Activated CD8-positive, alpha-beta memory T cell treated with anti-CD3 and anti-CD28 coated beads for 1 hour (primary cell): ENCODE measurements at places on chromosomes 1 and 21.

- DNase-seq = no peak
Measured at GRCh38 chr21:25115021-25115420, 492.3 kb downstream of the MRPL39 start.

- DNase-seq = no peak
Measured at GRCh38 chr1:17045634-17046333, 8.0 kb downstream of the SDHB start.

GRCh38 chr1:226166341-226166740, 20.2 kb downstream of the ACBD3 start:
- DNase-seq = no peak

- DNase-seq = no peak
Measured at GRCh38 chr1:204313675-204314074, 46.1 kb downstream of the PLEKHA6 start.

- no peak for DNase-seq
Measured at GRCh38 chr1:33242652-33243051, 13.6 kb upstream of the ZNF362 start.

DNA sequence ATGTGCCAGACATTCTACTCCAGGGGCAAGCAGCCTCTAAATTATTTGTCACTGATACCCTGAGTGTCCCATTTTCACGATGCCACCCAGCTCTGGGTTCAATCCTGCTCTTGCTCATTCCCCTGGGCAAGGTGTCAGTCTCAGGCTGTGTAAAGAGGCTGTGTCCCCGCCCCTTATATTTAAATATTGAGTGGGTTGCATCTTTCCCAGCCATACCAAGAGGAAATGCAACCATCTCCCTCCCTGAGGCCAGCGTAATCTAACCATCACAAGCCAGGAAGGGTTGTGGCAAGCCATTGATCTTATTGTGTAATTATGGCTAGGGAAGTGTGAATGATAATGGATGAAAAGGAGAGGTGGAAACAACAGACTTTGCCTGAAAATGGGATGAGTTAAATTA, 54.7 kb upstream of the CLDN14 start:
- no peak for DNase-seq

DNA sequence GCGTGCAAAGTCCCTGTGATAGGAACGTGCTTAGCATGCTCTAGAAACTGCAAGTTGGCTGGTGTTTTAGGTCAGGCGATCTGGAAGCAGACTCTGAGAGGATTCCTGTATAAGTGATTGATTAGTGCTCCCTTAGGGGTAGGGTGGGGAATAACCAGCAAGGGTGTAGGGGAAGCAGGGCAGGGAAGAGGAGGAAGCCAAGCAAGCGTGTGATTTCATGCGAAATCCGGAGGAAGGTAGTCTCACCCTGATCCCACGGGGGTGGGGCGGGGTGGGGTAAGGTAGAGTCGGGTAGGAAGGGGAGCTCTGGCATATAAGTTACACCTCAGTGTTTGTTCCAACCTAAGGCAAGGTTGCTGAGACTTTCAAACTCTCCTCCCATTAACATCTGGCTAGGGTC, 24.9 kb upstream of the CTPS1 start:
- DNase-seq = no peak

GRCh38 chr1:220420726-220421125, 107.2 kb upstream of the MARK1 start:
- DNase-seq = no peak

- DNase-seq = no peak
Measured at GRCh38 chr1:30809514-30810263, 52.1 kb upstream of the LAPTM5 start.

GRCh38 chr1:8915446-8915845, 30.2 kb upstream of the CA6 start:
- DNase-seq = no peak

DNA sequence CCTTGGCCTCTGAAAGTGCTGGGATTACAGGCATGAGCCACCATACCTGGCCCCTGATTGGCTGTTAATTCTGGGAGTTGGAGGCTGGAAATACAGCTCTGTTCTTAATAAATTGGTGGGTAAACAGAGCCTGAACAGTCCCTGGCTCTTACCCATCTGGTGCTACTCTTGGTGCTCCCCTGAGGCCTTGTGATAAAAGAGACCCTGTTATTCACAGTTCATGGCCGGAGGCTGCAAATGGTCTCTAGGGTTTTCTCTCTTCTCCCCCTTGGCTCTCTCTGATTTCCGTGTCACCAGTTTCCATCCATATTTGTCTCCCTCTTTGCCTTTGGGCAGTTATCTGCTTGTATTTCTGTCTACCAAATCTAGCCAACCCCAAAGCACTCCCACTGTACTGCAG, 17.2 kb downstream of the NFASC start:
- DNase-seq = no peak

DNA sequence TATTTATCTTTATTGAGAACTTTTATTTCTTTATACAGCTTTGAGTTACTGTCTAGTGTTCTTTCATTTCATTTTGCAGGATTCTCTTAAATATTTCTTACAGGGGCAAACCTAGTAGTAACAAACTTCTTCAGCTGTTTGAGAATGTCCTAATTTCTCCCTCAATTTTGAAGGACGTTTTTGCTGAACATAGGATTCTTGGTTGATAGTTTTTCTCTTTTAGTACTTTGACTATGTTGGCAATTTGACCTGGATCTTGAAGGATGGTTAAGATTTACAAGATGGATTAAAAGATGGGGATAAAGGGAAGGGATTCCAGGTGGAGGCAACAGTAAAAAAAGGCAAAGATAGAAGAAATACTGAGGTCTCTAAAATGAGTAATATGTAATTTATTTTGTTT, 38.9 kb downstream of the XPR1 start:
- no peak for DNase-seq

DNA sequence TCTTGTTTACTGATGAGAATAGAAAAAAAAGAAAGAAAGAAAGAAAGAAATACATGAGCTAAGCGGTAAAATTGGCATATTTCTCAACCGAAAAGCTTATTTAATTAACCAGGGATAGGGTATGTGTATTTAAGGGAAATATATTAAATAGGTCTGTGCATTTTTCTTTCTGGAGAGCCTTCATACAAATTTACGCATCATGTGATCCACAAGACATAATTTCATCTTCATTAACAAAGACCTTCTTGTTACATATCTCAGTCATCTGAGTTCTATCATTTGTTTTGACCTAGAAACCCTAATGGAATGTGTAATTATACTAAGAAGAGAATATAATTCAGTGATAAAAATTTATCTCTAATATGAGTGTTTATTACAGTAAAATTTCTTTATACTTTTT, 37.2 kb downstream of the CFH start:
- DNase-seq = no peak
